Smooth muscle cell of trachea (primary cell): ENCODE measurements at places on chromosomes 4 and X. TPM values are rescaled to one million over a fixed set of nuclear protein-coding genes. Genes with fewer than 3 reads are reported as not detected.

Gene PRSS12
- total RNA-seq, result 93.1 and 158 TPM in 2 replicates

Gene HELT
- total RNA-seq, result not detected in 2 replicates

Gene CPLX1
- total RNA-seq, result 0.17 TPM in 1 of 2 replicates, not detected in the other

Gene MAGEA4
- total RNA-seq, result not detected in 2 replicates

Gene VSIG4
- total RNA-seq, result not detected in 2 replicates

Gene VGLL1
- not detected in 2 replicates for total RNA-seq

Gene RHOH
- total RNA-seq, result not detected in 2 replicates

Gene CSAG2
- total RNA-seq, result not detected in 2 replicates

Gene PHKA1
- 6.5 and 6.8 TPM in 2 replicates for total RNA-seq

Gene MAPK10
- 35.8 and 42.0 TPM in 2 replicates for total RNA-seq

Gene SPINK2
- total RNA-seq, result not detected in 2 replicates

Gene SLITRK2
- not detected in 2 replicates for total RNA-seq

Gene CTAG1B
- total RNA-seq, result not detected in 2 replicates

Gene FMR1
- 20.7 and 34.8 TPM in 2 replicates for total RNA-seq

Gene SNCA
- total RNA-seq, result 1.0 and 2.0 TPM in 2 replicates

Gene PARM1
- 0.17 TPM in 1 of 2 replicates, not detected in the other for total RNA-seq

Gene ARSD
- 15.4 and 36.1 TPM in 2 replicates for total RNA-seq

Gene NKX3-2
- 1.2 and 1.5 TPM in 2 replicates for total RNA-seq

Gene NDNF
- total RNA-seq, result 0.50 and 1.6 TPM in 2 replicates

Gene SEL1L3
- total RNA-seq, result 89.4 and 125 TPM in 2 replicates

Gene TRIM61
- 2.3 and 5.0 TPM in 2 replicates for total RNA-seq

Gene ADH1A
- total RNA-seq, result not detected in 2 replicates

Gene DRD5
- total RNA-seq, result not detected in 2 replicates

Gene HOPX
- 2.8 and 12.9 TPM in 2 replicates for total RNA-seq

Gene DOK7
- 0.17 TPM in 1 of 2 replicates, not detected in the other for total RNA-seq

Gene CACNA1F
- under 0.01 TPM in 2 replicates for total RNA-seq

Gene TRPC5OS
- under 0.01 TPM in 1 of 2 replicates, not detected in the other for total RNA-seq

Gene TEC
- total RNA-seq, result 1.5 and 3.8 TPM in 2 replicates

Gene RHOXF1
- not detected in 2 replicates for total RNA-seq

Gene AGTR2
- total RNA-seq, result not detected in 2 replicates

Gene CNKSR2
- 0.44 and 0.66 TPM in 2 replicates for total RNA-seq

Gene TTC29
- not detected in 2 replicates for total RNA-seq
